ENCODE measurements at places on chromosomes 13 and 19.
A peak's percentile ranks its signal among the peaks of the same experiment; 100 is the strongest.

DNA sequence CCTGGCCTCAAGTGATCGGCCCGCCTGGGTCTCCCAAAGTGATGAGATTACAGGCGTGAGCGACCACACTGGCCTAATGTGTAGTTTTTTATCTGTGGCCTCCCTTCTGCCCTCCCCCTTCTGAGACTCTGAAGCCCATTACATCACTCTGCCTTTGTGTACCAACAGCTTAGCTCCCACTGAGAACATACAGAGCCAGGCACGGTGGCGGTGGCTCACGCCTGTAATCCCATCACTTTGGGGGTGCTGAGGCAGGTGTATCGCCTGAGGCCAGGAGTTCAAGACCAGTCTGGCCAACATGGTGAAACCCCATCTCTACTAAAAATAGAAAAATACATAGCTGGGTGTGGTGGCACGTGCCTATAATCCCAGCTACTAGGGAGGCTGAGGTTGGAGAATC is 12.6 kb downstream of the NCR1 start:
- no peak for DNase-seq

DNA sequence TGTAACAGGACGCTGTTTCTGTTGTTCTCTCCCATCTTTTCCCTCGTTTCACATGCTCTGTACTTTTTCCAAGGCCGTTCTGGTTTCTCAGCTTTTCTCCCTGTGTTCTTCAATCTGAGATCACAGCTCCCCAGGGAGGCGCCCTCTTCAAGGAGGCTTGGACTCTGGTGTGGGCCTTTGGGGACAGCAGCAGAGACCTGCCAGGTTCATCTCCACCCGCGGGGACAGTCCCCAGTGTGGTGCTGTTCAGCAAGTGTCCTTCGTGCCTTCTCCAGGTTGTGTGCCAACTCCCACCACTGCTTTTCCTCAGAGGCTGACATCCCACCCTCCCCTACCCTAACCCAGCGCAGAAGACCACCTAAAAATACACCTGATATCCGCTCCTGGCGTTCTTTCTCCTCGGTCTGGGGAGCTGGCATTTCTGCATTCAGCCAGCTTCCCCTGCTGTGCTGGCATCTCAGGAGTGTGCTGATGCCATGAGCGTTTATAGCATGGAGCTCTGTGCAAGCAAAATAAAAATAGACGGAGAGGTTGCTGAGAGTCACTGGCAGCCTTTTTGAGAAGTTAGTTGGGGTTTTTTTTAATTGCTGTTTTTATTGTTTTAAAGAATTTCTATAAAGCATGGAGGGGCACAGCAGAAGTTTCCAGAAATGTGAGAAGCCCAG is 149.4 kb downstream of the STK24 start:
- DNase-seq: no peak

DNA sequence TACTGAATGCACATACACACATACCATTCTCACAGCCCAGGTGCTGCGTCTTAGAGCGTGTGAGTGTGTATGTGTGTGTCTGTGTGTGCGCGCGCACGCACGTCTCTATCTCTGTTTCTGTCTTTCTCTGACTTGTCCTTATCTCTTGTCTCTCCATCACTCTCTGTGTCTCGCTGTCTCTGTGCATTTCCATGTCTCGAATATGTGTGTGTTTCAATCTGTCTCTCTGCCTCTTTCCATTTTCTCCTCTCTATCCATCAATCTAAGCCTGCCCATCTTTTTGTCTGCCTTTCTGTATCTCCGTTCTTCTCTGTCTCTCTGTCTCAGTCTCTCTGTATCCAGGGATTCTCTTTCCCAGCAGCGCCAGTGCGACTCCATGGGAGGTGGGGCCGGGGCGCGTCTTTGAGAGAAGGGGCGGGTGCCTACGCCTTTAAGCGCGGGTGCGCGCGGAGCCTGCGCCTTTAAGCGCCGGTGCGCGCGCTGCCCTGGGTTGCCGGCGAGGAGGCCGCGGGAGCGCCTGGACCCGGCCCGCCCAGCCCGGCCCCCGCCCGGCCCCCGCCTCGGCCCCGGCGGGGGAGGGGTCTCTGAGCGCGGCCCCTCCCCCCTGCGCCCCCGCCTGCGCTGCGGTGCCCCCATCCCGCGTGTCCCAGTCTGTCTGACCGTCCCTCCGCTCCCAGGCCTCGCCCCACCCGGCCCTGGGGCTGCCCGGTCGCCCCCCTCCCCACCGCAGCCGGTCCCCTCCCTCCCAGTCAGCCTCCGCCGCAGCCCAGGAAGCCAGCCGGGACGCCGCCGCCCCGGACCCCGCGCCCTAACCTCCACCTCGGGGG is at the start of gene LRFN3:
Gene LRFN3 (plus strand): TSS at position 464 of the 827 bp plus-strand sequence. CDS start 3,052 bp downstream, outside the sequence.
- peak; percentile 39 for DNase-seq

DNA sequence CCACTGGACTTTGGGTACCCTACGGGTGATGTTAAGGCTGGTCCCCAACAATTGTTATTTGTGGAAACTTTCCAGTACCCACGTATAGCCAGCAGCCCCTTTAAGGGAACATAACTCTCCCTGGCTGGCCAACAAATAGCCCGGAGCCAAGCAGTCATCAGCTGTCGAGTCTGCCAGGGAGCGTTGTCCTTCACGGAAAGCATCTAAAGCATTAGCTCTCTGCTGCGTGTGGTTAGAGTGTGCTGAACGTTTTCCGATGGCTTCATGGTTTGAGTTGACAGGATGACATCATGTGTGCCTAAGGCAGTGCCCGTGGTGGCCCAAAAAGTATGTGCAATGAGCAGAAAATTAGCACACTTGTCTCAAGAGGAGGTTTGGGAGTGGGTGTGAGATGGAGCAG is 3.3 kb upstream of the ZNF556 start:
- no peak for DNase-seq

GRCh38 chr13:41670873-41671443 is 213.6 kb downstream of the RGCC start:
- no peak for DNase-seq
